ENCODE measurements at places on chromosomes 3 and 15. TPM values are rescaled to one million over a fixed set of nuclear protein-coding genes. Genes with fewer than 3 reads are reported as not detected.
A peak's percentile ranks its signal among the peaks of the same experiment; 100 is the strongest.

GRCh38 chr3:179791793-179792192, 139.0 kb downstream of the USP13 start:
- no peak for DNase-seq

The ZNF501 gene
- 1.4 TPM for total RNA-seq

DNA sequence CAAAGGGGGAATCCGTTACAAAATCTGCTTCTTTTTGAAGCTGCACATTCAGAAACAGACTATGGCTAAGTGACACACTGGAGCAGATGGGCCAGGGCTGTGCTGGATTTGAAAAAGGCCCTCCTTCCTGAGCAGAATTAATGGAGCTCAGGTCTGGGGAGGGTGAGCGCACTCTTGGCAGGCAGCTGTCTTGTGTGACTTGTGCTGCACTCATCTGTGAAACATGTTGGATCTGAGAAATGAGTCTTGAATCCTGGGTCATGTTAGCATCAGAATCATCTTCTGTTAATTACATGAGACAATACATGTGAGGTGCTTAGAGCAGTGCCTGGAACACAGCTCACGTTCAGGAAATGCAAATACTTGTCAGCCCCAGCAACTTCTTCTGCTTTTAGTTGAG, 219.6 kb downstream of the THSD4 start:
- DNase-seq: no peak

- no peak for DNase-seq
These were observed 275.0 kb downstream of the NFKBIZ start for GRCh38 chr3:102124282-102124681.

- no peak for DNase-seq
These were observed 221.7 kb upstream of the TLE3 start for GRCh38 chr15:70319466-70319865.

The CCRL2 gene
- total RNA-seq: 1.7 TPM

DNA sequence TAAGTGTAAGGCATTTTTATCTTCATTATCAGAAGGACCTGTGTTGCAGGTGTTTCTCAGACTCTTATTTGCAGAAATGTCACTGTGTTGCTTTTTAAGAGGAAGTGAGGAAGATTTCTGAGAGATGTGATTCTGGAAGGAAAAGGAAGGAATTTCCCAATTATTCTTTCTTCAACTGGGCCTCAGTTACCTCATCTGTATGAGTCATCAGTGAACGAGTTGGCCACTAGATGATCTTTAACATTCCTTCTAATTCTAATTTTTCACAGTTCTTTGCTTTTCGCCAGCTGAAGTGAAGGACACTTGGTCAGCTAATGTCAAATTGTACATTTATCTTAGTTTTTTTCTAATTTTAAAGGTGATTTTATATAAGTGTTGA, 28.9 kb downstream of the CLEC3B start:
- DNase-seq: no peak

The CLDN1 gene
- 0.33 TPM for total RNA-seq

- DNase-seq: no peak
These were observed 2.0 kb downstream of the FOXL2NB start for GRCh38 chr3:138949002-138949418.

- DNase-seq: no peak
These were observed 210.2 kb downstream of the TJP1 start for GRCh38 chr15:29612096-29612495.

DNA sequence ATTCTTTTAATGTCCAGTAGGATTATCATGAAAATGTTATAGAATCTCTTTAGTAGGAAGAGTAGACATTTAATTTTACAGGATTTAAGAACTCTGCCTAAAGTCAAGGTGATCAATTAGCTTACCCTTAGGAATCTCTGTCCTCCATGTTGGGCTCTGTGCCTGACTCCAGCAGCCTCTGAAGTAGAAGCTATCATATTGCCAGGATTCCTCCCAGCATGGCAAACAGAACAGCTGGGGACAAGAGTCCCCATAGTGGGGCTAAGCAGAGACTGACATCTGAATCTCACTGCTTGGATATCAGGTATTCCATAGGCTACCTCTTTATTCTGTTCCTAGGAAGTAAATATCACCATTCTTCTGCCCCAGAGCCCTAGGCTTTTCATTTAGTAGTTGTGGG, 1.5 kb downstream of the SLC15A2 start:
- no peak for DNase-seq

DNA sequence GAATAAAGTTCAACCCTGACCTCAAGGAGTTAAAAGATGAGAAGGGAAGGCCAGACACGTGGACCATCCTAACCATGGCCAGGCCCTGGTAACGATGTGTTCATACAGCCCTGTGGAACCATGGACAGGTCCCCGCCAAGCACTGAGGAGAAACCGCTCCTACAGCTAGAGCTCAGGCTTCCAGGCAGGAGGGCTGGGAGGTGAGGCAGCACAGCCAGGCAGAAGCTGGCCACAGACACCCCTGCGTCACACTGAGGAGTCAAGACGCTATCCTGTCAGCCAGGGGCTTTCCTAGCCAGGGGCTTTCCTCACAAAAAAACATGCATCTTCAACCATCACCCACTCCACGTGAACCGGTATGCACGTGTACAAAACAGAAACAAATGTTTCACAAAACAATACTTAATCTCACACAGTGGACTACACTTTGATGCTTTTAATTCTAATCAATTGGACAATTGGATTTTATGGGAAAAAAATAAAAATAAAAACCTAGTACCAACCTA, 73.2 kb downstream of the TBC1D2B start:
- DNase-seq: no peak

DNA sequence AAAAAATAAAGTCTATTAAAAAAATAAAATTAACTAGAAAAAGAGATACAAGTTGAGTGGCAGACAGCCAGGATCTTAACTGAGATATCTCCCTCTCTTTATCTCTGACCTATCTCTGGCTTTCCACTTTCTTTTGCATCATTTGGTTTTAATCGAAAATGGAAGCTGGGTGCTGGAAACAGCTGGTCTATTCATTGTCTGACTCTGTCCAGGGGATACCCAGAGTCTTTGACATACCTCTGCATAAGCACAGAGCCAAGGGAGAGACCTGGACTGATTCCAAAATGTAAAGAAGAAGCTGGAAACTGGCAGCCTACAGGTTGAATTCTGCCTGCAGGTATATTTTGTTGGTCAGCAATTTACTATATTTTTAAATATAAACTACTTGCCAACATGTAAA, 29.6 kb upstream of the CRBN start:
- DNase-seq: no peak

- peak; percentile 71 for DNase-seq
These were observed 69.5 kb downstream of the C3orf38 start for GRCh38 chr3:88219138-88219792.

DNA sequence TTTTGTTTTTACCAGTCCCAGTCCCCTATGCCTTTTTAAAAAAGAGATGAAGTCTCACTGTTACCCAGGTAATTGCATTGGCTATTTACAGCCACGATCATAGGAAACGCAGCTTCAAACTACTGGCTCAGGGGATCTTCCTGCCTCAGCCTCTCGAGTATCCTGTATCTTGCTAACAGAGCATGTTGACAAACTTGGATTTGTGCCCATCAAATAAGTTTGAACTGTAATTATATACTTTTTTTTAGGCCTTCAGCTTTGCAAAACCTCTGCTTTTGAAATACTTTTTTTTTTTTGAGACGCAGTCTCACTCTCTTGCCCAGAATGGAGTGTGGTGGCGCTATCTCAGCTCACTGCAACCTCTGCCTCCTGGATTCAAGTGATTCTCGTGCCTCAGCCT, 3.0 kb upstream of the EDEM1 start:
- no peak for DNase-seq

DNA sequence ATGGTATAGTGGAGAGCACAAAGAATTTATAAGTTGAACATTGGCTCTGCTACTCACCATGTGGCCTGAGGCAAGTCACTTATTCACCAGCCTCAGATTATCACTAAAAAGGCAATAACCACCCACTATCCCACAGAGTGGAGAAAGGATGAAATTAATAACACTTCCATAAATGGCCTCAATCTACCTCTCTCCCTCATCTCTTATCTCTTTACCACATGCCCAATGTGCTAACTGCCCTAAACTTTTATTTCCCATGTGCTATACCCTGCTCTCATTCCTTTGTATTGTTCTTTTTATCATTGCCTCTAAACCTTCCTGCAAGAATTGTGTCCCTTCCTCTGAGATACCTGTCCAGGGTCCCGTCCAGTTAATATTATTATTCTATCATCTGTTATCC, 26.0 kb downstream of the SLC12A6 start:
- no peak for DNase-seq

The ELL3 gene
- total RNA-seq: 1.2 TPM

DNA sequence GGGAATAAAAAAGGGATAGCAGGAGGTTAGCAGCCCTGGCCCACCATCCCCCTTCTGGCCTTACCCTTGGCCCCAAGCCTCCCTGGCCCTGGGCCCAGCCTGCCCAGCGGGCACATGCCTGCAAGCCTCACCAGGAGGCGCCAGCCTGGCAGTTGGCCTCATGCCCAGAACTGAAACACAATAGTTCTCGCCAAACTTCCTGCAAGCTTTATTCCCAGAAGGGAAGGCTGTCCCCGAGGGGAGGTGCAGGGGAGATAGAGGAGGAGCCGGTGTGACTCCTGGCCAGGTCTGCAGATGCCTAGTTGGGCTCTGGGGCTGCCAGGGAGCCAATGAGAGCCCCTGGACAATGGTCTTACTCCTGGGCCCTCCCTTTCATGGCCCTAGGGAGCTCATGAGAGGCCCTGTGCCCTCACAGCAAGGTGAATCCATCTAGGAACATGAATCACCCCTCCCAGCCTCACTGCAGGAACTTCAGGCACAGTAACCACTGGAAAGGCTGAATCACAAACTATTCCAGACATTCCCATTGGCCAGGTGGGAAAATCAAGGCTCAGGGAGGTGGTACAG, 4.0 kb downstream of the CCDC33 start:
- DNase-seq: no peak

The FOXB1 gene
- 0.68 TPM for total RNA-seq

GRCh38 chr15:60633426-60633968, 154.6 kb upstream of the ICE2 start:
- DNase-seq: no peak

DNA sequence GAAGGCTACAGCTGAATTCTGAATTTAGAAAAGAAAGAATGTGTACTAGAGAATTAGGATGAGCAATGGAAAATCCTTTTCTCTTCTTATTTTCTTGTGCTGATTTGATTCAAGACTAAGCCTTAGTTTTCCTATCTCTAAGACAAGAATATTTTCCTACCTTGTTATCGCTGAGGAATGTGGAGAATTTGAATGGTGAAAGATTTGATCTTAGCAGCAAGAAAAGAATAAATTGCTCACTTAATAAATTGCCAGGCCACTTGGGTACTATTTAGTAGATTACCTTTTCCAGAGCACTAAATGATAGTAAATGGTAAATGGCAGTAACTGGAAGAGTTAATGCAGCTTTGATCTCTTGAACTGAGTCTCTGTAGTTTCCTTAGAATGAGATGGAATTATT, 145.7 kb upstream of the MEIS2 start:
- DNase-seq: no peak

The ZNF619 gene
- total RNA-seq: 8.4 TPM

DNA sequence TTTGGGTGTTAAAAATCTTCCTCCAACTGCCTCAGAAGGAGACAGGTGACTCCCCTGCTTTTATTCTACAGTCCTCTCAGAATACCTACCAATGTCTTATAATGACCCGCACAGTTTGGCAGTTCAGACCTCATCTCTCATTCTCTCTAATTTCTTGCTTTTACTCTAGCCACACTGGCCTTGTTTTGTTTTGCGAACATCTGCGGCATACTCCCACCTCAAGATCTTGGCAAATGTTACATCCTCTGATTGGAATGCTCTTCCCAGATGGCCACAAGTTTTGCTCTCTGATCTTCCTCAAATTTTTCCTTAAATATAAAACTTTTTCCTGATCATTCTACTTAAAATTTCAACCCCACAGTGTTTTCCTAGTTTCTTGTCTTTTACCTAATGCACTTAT, 94.1 kb downstream of the PLSCR2 start:
- no peak for DNase-seq

The PIGZ gene
- total RNA-seq: 1.7 TPM

DNA sequence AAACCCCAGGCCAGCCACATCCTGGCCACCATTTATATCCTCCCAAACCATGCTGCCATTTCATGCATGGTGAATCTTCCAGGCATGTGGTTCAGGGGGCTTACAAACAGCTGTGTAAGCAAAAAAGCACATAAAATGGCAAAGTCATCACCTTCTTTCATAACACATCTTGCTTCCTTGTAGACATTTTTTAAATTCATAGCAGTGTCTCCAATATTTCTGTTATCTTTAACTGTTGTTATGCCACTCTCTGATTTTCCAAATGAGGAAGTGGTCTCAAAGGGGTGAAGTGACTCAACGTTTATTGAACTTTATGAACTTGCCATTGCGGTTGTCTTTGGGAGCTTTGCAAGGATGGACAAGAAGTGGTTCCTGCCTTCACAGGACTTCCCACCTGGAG, 264.4 kb downstream of the MEX3B start:
- DNase-seq: no peak

The RLBP1 gene
- total RNA-seq: not detected

DNA sequence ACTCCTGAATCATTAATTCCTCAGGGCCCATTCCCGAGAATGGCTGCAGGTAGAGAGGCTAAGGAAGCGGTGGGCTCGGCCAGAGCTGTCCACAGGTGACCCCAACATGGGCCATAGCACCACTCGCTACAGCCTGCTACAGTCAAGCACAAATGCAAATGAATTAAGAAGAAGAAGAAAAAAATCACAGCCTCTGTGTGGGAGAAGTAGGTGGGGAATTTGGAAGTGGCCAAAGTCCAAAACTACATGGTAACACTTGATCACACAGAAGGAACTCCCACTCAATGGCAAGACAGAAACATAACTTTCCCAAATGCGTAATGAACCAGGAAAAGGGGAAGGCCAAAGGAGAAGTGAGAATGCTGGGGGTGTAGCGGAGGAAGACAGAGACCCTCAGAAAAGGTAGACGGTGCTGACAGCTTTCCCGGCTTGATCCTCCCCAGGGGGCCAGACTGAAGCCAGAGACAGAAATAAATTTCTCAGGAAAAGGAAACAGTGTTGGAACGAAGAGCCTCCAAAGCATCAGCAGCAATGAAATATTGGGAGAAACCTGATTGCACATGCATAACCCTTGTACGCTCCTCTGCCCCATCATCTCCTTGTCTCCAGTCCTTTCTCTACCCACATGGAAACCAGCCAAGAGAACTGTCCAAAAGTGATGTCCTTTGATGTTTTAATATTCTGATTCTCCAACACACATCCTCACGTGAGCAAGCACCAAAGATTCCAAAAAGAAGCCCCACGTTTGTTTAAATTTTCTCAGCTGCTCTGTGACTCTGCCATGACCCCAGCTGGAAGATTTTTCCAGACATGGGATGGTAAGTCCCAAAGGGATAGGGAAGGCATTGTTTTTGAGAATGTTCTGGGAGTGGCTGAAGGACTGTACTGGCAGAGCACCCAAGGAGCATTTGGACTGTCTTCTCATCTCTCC, 107.6 kb downstream of the OXNAD1 start:
- DNase-seq: no peak

The SPINK8 gene
- total RNA-seq: not detected

DNA sequence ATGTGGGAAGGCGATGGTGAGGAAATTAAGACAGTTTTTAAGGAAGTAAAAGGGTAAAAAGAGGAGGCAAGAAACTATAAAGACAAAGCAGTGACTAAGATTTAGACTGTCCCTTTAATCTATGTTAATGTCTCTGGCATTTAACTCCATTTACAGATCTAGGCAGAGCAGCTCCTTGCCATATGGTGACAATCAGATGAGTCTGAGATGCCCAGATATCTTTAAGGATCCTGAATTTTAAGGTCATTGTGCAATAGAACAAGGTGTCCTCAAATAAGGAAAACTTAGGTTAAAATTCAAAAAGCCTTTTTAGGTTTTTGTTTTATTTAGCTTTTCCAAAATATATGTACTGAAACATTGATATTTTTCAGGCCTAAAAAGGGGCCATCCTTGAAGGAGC, 24.1 kb downstream of the RASGRP1 start:
- no peak for DNase-seq

Data from activated CD4-positive, alpha-beta T cell treated with anti-CD3 and anti-CD28 coated beads, Interleukin-2, amount 10 ng/mL, durations not matched to agents 24 days and 14 days (primary cell).